ENCODE measurements at places on chromosomes 1 and 21. TPM values are rescaled to one million over a fixed set of nuclear protein-coding genes. Genes with fewer than 3 reads are reported as not detected.

DNA sequence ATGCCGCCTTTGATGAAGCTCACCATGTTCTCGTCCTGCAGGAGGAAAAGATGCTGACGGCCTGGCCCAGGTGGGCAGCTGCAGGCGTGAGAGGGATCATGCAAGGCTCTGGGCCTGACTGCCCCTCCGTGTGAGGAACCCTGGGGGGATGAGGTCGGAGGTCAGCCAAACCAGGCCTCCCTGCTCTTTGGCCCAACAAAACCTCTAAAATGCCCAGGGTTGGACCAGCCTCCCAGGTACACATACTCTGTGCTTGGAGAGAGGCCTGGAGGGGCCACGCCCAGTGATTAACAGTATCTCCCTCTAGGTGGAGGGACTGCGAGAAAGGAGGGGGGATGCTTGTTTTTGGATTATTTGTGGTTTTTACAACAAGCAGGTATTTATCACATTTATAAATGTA, 21.1 kb downstream of the TTC39A start:
- DNase-seq: peak; percentile 35

DNA sequence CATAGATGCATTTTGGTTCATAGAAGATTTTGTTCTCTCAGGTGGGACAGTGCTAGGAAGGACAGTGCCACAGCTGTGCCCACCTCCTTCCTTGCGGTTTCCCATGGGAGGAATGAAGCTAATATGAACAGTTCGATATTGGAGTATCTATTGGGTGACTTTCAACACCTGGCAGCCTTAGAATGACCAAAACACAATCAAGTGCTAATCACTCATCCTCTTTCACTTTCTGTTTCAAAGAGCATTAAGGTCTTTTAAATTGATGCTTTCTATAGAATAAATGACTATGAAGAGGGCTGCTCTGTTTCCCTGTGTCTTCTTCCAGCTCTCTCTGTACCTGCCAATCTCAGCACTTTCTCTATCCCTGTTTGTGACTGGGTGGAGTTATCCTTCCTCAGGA, 784.0 kb downstream of the MRPL39 start:
- no peak for DNase-seq

- DNase-seq: peak; percentile 36
Measured at GRCh38 chr1:4017636-4018365, 117.7 kb upstream of the C1orf174 start.

GRCh38 chr1:94989398-94989797, 62.5 kb upstream of the CNN3 start:
- no peak for DNase-seq

DNA sequence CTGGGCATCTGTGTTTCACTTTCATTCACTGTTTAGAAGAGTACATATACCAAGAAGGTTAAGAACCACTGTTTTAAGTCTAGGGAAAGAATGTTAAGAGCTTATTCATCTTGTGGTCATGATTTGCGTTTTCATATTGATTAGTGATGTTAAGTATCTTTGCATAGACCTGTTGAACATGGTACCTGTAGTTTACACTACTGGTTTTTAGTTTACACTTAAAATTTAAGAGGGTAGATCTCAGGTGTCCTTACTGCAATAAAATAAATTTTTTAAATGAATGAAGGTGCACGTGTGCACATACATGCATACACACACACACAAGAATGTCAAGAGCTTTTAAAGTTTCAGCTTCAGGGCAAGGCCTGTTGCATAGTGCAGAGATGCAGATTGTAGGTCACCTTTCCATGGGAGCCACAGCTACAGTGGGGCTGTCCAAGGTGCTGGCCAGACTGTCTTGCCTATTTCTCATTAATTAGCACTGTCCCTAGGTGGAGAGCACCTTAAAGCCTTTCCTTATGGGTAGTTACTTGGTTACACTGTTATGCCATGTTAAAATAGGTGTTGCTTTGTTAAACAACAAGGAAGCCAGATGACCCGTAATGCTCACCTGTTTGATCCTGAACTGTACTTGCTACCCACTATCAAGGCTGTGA, 543.0 kb upstream of the DAB1 start:
- peak; percentile 92 for DNase-seq

LMNA gene
- total RNA-seq: 41.2 TPM
